ENCODE measurements at places on chromosomes 13 and 19.

- no peak for DNase-seq
Measured at GRCh38 chr13:69178000-69178399, 929.6 kb upstream of the ATXN8OS start.

DNA sequence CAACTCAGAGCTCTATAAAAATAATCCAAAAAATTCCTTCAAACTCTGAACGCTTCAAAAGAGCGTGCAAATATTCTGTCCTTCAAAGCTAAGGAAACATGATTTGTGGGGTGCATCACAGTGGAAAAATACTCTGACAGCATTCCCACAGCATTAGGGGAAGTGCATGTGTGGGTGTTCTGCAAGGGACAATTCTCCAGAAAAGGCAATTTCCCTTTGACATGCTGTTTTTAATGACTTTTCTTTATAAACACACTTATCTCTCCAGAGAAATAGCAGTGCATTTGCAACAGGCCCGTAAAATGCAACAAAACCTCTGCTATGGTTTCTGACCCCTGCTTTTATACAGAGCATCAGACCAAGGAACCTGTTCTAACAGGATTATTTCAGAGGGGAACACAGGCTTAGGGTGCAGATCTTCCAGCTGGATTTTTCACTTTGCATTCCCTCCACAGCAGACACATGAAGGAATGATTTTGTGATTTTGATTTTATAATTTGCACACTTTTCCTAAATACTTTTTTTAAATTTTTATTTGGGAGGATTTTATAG is 42.6 kb downstream of the KL start:
- no peak for DNase-seq

DNA sequence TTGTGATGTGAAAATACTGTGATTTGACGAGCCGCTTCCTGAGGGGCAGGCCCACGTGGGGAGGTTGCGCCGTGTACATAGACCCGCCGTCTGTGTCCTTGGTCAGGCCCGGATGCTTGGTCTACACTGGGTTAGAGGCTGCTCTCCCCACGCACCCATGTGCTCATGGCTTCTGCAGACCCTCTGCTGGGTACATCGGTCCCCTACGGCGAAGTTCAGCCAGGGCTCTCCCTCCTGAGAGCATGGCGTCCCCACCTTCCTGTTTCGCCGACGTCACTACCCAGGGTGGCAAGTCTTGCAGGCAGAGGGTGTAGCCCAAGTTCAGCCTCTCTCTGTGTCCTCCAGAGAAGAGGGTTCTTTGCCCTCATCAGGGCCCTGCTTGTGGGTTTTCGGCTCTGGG is 11.0 kb downstream of the COMP start:
- DNase-seq, result no peak

- no peak for DNase-seq
Measured at GRCh38 chr13:113544071-113544891, 40.3 kb upstream of the TFDP1 start.

GRCh38 chr19:18775586-18776287 is 15.4 kb downstream of the COMP start:
- DNase-seq, result no peak

DNA sequence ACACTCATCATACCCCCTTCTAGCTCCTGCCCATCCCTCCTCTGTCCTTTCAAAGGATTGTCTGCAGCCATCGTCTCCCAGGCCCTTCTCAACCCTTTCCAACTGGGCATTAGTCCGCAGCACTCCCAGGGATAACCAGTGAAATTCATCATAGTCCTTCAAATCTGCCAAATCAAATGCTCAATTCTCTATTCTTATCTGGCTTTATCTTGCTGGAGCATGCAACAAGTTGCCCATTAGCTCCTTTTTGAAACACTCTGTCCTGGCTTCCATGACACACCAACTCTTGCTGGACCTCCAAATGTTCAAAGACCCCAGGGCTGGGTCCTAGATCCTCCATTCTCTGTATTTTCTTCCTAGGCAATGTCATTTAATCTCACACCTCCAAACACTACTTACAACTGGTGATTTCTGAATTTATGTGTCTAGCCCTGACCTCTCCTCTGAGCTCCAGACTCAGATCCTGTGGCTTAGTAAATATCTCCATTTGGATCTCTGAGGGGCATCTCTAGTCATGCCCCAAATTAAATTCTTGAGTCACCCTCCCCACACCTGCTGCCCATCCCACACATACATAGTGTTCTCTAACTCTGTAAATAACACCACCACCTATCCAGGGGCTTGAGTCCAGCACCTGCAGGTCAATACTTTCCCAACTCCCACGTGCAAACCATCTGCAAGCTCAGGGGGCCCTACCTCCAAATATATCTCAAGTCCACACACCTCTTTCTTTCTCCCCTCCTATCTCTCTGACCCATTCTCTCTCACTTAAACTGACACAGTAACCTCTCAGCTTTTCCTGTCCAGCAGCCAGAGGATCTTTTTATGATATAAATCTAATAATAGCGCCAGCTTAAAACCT is 9.1 kb upstream of the ANKRD10 start:
- DNase-seq, result no peak

GRCh38 chr13:51942189-51942588 is 69.1 kb downstream of the ATP7B start:
- no peak for DNase-seq

DNA sequence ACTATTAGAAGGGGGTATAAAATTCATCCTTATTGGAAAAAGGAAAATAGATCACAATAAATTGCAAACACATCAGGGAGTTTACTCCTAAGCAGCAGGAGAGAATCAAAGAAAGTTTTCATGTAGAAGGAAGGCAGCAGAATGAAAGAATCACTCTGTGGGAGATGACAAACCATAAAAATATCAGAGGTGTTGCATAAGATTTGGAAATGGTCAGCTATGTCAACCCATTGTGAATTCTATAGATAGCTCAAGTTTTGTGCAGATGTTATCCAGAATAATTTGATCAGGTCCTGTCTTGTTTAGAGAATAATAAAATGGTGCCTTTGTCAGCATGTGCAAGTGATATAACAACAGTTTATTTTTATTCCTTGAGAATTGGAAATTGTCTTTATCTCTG is 622.4 kb downstream of the DCT start:
- no peak for DNase-seq

DNA sequence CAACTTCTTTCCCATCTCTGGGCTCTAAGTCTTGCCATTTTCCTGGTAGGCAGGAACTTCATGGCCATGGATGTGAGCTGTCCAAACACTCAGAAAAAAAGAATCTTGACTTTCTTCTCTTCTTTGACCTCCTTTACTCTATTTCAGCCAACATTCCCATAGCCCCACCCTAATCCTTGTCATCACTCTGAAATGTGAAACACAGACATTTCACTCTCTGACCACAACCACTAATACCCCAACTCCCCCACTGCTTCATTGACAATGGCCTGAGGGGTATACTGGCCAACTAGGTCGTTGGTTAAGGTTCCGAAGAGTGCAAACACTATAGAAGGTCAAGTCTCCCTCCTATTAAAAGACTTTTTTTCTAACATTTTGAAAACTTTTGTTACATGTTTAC is 4.7 kb upstream of the CYP2A13 start:
- DNase-seq, result no peak

- no peak for DNase-seq
Measured at GRCh38 chr19:15417699-15418098, 1.1 kb downstream of the AKAP8L start.

DNA sequence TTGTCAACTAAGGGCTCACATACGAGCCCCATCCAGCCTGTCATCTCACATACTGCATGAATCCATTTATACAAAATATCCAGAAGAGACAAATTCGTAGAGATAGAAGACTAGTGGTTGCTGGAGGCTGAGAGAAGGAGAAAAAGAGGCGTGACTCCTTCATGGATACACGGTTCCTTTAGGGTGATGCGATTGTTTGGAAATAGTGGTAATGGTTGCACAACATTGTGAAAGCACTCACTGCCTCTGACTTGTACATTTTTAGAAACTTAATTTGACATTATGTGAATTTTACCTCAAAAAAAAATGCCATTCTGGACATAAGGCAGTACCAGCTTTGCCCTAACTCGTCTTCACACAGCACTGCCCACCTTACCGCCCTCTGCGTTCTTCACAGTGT is 27.3 kb downstream of the IGFL1 start:
- no peak for DNase-seq

- DNase-seq, result no peak
Measured at GRCh38 chr13:79582896-79583295, 101.9 kb downstream of the NDFIP2 start.

GRCh38 chr13:41456768-41457588 is at the start of gene RGCC:
TSS of gene RGCC (plus strand) at chr13:41457550. CDS start at chr13:41457708, 158 bp downstream.
- DNase-seq, result peak; percentile 98

DNA sequence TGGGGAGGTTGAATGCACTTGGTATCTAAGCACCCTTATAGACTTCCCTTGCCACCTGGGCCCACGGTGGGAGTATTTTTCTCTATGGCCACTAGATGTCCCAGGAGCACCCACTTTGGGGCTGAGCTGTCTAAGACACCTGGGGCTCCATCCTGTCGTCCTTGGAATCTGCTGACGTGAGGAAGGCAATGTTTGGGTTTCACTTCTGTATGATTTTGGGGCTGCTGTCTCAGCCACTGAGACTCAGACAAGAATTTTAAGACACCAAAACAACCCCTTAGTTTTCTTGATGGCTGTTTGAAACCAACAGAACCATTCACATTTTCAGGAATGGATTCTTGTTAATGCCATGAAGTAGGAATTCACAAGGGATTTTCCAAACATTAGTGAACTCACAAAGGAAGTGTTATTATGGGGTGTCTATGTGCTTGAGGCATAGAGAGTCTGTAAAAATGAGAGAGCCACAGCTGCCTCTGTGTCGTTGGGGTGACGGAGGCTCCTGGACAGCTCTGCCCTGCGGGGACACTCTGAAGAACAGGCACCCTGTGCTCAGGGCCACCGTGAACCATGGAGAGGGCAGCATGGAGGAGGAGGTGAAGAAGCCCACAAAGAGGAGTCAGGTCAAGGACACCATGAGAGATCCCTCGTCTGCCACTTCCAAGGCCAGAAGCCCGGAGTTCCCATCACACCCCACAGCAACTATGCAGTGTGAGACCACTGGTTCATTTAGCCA is 106.8 kb upstream of the SPATA13 start:
- peak; percentile 46 for DNase-seq

DNA sequence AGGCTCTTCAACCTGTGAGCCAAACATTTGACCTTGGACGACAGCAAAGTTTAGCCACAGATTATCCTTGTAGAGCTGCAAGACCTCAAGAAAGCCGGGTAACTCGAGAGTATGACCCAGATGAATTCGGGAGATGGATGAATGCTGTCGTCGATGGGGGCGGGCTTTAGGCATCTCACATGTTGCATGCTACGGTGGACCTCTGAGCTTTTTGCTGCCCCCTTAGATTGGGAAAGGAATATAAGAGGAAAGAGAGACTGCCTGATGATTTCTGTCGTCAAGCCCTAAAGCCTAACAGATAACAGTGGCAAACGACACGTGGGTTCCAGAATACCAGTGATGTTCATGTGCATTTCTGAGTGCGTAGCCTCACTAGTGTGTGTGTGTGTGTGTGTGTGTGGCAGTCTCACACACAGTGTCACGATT is 730 bp upstream of the ABCC4 start:
- no peak for DNase-seq

DNA sequence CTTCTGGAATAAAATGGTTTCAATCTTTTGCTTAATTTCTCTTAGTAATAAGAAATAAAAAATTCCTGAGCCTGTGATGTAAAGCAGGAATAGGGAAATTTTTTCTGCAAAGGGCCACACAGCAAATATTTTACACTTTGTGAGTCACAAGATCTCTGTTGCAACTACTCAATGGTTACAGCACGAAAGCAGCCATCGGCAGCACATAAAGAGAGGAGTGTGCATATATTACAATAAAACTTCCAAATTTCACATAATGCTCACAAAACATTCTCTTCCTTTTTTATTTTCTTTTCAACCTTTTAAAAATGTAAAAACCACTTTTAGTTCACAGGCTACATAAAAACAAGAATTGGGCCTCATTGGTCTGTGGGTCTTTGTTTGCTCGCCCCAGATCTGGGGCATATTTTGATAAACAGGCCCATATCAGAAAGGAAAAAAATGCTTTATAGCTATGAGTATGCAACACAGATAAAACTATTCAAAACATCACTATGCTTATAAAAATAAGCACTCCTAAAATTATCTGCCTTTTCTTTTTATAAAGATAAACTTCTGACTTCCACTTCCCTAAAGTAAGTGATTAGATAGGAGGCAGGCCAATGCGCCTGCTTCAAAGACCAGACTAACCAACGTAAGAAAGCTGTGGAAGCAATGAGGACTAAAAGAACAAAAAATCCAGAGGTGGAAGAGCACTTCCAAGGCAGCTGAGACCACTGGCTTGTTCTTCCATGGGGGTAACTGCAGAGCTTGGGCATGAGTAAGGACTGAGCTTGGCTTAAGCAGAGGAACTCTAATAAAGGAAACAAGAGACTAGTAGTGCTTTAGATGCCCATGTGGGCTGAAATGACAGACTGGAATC is 26.5 kb downstream of the MYCBP2 start:
- no peak for DNase-seq

DNA sequence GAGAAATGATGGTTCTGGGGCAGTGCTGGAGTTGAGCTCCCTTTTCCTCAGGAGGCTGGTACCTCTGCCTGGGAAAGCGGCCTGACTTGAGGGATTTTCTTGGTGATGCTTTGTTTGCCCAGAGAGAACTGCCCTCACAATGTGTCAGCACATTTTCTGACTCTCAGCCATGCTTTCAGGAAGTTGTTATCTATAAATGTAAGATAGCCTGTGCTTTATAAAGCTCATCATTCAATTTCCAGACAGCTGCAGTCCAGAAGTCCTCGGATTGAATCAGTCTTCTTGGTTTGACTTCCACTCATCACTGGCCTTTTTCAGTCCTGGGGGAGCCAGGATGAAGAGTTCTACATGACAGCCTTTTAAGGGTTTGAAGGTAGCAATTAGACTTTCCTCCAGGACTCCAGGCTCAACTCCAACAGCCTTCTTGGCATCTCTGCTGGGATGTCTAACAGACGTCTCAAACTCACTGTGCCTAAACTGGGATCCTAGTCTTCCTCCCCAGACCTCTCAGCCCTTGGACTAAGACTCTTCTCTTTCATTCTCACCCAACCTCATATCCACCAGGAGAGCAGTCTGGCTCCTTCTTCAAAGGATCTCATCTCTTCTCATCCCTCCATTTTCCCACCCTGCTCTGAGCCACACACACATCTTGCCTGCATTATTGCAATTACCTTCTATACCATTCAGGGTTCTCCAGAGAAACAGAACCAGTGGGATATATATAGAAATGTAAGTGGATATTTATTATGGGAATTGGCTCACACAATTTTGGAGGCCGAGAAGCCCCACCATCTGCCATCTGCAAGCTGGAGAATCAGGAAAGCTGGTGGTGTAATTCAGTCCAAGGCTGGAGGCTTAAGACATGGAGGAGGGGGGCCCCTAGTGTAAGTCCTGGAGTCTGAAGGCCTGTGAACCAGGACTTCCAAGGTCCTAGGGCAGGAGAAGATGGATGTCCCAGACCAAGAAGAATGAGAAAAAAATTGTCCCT is 13.1 kb downstream of the ERICH6B start:
- DNase-seq, result no peak

- peak; percentile 42 for DNase-seq
Measured at GRCh38 chr13:52195401-52195837, 36.0 kb upstream of the NEK3 start.
